ENCODE measurements at places on chromosomes 7 and 10.

GRCh38 chr10:113882240-113882639 lies 27.8 kb downstream of the NHLRC2 start:
- DNase-seq: no peak

GRCh38 chr7:88391247-88391646 lies 84.6 kb upstream of the STEAP4 start:
- no peak for DNase-seq

DNA sequence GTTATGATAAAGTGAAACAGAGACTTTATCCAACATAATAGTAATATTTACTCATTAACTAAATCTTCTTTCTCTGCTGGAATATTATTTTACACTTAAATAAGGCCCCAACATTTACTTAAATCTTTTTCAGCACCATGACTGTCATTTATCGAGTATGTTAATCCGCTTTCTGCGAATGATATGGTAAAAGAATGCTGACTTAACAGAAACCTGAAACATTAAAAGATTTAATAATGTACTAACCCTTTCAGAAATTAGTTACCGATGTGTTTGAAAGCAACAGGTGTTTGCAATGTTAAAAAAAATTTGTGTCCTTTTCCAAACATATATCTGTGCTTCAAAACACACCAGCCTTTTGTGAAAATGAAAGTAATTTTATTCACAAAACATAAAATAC lies 190.5 kb downstream of the SKAP2 start:
- DNase-seq: no peak

DNA sequence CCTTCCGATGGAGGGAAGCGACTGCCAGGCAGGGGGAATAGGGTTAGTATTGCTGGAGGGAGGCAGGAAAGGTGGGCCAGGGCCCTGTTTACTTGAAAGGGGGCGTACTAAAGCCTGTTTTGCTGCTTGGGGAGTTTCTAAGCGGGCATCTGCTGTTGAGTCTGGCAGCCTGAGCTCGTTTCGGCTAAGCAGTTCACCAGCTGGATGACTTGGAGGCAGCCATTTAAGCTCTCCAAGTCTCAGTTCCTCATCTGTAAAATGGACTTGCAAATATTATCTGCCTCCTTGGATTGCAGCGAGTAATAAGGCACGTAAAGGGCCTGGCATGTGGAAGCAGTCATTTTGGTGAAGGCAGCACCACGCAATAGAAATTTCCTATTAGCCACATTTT lies 44.0 kb downstream of the LDB3 start:
- DNase-seq: peak; percentile 57

GRCh38 chr10:11787846-11788245 lies 35.3 kb upstream of the PROSER2 start:
- no peak for DNase-seq

DNA sequence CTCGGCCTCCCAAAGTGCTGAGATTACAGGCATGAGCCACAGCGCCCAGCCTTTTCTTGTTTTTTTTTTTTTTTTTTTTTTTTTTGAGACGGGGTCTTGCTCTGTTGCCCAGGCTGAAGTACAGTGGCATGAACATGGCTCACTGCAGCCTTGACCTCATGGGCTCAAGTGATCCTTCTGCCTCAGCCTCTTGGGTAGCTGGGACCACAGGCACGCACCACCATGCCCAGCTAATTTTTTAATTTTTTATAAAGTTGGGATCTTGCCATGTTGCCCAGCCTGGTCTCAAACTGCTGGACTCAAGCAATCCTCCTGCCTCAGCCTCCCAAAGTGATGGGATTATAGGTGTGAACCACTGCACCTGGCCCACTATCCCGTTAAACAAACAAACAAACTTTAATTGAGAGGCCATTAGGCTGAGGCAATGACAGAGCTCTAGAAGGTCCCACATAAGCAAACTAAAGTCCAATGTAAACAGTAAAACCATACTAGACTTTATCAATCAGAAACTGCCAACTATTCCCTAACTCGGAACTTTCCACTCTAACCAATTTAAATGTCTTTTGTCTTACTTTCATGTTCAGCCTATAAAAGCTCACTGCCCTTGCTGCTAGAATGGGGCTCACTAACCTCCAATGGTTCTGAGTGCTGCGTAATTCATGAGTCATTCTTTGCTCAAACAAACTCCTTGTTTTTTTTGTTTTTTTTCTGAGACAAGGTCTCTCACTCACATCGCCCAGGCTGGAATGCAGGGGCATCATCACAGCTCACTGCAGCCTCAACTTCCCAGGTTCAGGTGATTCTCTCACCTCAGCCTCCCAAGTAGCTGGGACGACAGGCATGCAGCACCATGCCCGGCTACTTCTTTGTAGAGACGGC lies 1.9 kb downstream of the DHX32 start:
- DNase-seq: no peak

- no peak for DNase-seq
Measured at GRCh38 chr10:29471544-29471859, 163.3 kb downstream of the SVIL start.

DNA sequence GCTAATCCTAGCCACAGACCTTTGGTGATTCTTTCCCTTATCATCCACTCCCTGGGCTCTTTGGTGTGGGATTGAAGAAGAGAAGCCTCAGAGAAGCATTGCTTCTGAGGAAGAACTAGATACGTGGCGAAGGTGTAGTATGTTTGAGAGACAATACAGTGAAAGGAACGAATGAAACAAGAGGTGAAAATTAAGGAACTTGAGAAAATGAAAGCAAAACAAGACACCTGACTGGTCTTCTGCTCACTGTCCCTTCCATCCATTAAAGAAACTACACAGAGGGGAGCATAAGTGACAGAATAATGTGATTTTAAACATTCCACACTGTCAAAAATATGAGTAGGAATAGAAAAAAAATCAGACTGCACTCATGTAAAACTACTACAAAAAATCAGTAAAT lies 219.6 kb upstream of the NPSR1 start:
- DNase-seq: no peak

- DNase-seq: no peak
Measured at GRCh38 chr10:16794005-16794404, 23.2 kb downstream of the RSU1 start.

- DNase-seq: no peak
Measured at GRCh38 chr7:150957133-150958020, 20.7 kb downstream of the KCNH2 start.

DNA sequence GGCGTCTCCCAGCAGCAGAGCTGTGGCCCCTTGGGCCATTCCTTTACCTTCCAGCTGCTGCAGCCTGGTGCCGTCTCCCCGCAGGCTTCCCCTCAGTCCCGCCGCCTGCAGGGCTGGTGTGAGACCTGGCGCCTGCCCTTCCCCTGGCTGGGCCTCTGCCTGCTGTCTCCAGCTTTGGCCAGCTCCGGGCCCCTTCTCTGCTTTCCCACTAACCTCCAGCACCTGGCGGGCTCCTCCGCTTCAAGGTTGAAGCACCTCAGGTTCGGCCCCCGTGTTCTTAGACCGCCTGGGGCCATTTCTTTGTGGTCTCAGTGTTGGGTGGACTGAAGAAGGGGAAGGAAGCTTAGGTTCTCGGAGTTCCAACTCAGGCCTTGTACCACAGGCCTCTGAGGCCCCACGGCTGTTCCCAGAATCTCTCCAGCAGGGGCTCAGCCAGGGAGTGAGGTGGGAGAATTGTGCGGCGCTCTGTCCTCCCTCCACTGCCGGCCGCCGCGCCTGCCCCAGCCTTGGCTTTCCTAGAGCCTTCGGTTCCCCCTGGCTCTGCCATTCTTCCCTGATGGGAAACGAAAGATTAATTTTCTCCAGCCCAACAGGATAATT lies 30.3 kb downstream of the GBX1 start:
- DNase-seq: peak; percentile 50

DNA sequence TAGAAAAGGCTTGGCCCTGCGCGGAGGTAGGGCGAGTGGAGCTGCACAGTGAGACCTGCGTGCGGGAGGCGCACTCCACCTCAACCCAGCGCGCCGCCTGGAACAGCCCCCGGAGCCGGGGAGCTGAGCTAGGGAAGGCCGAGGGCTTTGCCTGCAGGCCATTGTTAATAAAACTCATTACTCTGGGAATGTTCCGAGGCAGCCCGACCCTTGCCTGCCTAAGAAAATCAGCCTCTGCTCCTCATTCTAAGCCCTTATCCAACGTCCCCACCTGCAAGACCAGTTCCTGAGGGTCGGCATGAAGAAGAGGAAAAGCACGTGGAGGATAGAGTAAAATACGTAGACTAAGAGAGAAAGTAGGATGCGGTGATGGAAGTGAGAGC lies 55.3 kb downstream of the C7orf25 start:
- DNase-seq: no peak

- DNase-seq: no peak
Measured at GRCh38 chr7:17929647-17930395, 10.5 kb downstream of the SNX13 start.

- DNase-seq: peak; percentile 91
Measured at GRCh38 chr10:100508691-100509150, 10.9 kb downstream of the SEC31B start.

DNA sequence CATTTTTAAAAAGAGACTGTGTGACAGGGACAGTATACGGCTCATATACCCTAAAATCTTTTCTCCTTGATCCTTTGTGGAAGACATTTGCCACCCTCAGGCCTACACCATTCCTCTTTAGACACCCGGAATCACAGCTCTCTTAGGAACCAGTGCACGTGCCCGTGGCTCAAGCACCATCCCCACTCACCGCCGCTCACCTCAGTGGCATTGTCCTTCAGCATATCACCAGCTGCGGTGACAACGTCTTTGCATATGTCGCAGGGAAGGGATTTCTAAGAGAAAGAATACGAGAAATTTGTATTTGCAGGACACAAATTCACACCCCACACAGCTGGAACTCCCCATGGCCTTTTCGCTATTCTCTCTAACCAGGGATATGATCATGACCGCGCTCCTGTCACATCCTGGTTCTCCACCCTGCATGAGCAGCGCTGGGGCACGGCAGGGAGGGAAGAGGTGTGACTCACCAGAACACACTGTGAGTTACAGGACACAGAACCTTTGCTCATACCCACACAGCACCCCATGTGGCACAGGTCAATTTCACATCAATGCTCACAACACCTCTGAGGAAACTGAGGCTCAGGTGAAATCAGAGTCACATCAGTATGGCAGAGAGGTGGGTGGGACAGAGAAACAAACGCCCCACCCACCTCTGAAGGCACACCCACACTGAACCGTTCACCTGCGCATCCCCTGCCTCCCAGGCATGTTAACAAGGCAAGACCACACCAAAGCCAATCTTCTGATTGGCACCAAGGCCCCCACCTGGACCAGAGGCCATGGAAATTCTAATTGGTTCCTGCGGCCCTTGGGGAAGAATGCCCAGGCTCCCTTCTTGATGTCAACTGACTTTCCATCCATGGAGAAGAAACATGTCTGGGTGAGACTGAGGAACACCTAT lies 19.2 kb downstream of the PSAP start:
- DNase-seq: no peak

- DNase-seq: no peak
Measured at GRCh38 chr10:113933894-113934532, 79.6 kb downstream of the NHLRC2 start.

- DNase-seq: no peak
Measured at GRCh38 chr7:1566687-1567048, 3.2 kb downstream of the PSMG3 start.

Data from GM23338 (cell line).